Stimulated activated CD8-positive, alpha-beta memory T cell treated with anti-CD3 and anti-CD28 coated beads, Interleukin-7, amount 100 ng/mL, for 24 hours (primary cell): ENCODE measurements at places on chromosomes 7 and 10.

DNA sequence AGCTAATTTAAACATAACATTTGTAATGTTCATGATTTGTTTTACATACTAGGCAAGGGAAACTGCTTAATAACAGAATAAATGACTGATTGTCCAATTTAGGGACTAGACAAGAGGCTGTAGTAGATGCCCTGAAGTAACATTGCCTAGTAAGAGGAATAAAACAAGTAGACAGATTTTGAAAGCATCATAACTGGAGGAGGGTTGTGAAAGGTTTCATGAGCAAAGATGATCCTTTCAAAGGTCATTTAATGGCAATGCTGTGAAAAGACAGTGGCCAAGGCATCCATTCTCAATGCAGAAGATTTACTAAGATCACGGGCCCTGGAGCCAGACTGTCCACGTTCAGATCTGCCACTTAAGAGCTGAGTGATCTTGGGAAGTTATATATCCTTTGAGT lies 44.8 kb upstream of the HHEX start:
- DNase-seq: no peak

GRCh38 chr10:59724098-59724938 lies 14.7 kb upstream of the SLC16A9 start:
- DNase-seq: no peak

- DNase-seq: no peak
Measured at GRCh38 chr7:130266258-130266960, at the start of gene CPA2. Gene CPA2 (plus strand): TSS chr7:130266863. CDS start chr7:130266882, 19 bp downstream.

DNA sequence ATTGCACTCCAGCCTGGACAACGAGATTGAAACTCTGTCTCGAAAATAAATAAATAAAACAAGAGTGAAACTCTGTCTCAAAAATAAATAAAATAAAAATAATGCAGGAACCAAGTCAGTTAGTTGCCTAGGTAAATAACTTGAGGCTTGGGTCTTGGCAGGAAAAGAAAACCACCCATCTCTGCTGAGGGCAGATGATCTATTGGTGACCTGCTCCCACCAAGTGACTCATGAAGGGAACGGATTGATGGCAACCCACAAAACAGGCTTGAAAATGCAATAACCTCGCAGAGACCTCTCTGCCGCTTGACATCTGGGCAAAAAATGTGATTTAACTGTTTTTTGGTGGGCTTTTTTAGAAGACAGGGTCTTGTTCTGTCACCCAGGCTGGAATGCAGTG lies 86.6 kb downstream of the CALN1 start:
- DNase-seq: no peak

DNA sequence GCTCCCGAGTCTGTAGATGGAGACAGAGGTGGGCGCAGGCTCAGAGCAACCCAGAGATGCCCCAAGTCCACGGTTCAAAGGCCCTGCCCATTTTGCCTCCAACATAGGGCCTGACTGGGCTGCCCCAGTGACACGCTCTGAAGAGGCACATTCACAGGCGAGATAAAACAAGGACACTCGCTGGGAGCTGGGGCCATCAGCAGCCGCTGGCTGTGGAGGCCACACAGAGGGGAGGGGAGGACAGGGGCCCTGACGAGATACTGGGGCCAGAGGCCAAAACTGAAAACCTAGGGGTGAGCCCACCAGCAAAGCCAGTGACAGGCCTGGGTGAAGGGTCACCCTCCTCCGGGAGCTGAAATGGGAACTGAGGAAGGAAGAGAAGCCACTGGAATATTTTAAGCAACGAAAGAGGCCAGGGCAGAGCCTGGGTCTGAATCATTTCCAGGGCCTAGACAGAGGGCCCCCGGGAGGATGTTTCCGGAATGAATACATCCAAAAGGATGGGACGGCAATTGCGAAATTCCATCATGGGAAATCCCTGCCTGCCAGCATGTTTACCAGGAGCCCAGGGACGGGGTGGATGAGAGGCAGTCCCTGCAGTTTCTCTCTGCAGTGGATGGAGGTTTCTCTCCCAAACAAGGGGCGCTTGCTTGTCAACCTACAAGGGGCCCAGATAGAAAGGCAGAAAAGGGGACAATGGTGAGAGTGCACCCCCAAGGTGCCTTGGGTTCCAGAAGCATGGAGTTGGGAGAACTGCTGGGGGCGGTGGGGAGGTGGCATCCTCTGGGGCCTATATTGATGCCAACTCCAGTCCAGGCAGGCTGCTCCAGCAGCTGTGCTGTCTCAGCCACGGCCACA lies 29.0 kb upstream of the HSPA12A start:
- no peak for DNase-seq

- DNase-seq: no peak
Measured at GRCh38 chr7:126715076-126715475, 537.7 kb downstream of the GRM8 start.

DNA sequence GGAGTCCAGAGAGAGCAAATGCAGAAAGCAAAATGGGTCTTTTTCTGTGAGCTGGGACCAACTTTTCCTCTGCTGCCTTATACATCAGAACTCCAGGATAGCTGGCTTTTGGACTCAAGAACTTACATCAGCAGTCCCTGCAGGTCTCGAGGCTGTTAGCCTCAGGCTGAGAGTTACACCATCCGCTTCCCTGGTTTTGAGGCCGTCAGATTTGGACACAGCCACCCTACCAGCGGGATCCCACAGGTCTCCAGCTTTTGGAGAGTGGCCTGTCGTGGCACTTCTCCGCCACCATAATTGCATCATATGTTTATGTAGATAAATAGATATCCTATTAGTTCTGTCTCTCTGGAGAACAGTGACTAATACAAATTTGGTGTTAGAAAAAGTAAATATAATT lies 64.2 kb downstream of the TRIL start:
- no peak for DNase-seq

GRCh38 chr10:101529725-101530553 lies 58.1 kb downstream of the POLL start:
- no peak for DNase-seq

GRCh38 chr10:31020209-31020608 lies 11.5 kb downstream of the ZNF438 start:
- no peak for DNase-seq

- no peak for DNase-seq
Measured at GRCh38 chr10:127216274-127216673, 19.9 kb upstream of the INSYN2A start.

- DNase-seq: no peak
Measured at GRCh38 chr10:117533507-117534281, 8.9 kb upstream of the EMX2 start.

DNA sequence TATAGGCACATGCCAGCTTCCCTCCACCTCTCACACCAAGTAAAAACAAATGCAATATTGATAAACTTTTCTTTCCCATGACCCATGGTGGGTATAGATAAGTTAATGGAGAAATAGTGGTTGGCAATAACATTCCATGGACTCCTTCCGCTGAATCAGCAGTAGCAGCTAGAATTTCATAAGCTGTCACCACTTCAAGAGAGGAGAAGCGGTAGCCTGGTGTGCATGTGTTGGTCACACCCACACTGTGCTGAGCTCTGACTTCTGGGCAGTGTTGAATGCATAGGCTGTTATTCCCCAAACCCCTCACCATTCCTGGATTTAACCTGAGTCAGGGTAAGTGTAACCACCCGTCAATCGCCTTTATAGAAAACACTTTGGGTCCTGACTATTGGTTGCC lies 32.5 kb upstream of the BMPER start:
- no peak for DNase-seq

DNA sequence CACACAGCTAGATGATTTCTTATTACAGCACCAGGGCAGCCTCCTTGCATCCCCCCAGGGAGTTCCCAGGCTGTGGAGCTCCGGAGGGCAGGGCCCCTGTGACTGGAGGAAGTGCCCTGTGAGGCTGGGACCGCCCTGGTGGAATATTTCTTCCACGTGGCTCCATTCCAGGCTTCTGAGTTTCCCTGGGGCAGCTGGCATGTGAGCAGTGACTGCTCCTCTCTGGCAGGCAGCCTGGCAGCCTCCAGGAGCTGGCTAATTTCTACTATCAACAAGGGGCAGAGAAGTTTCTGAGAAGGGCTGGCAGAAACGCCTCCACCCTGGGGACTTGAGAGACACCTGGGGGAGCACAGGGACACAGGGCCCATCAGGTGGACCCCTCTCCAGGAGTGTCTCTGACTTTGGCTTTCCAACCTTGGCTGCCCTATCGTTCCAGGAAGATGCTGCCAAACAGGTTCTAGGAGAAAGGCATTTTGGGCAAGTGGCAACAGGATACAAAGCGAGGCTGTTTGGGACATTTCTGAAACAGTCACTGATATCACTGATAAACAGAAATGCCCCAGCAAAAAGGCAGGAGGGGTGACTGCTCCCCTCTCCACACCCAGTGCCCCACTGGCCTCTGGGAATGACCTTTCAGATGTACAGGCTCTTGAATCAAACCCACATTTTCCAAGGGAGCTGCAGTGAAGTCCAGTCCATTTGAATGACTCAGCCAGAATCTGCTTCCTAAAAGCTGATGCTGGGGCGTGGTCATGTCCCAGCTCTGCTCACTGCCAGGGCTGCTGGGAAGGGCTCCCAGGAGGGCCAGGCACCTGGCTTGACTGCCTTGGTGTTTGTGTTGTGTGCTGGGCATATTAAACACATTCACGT lies 16.1 kb downstream of the MYOF start:
- DNase-seq: no peak

GRCh38 chr7:138887085-138887710 lies 89.2 kb upstream of the ATP6V0A4 start:
- no peak for DNase-seq

DNA sequence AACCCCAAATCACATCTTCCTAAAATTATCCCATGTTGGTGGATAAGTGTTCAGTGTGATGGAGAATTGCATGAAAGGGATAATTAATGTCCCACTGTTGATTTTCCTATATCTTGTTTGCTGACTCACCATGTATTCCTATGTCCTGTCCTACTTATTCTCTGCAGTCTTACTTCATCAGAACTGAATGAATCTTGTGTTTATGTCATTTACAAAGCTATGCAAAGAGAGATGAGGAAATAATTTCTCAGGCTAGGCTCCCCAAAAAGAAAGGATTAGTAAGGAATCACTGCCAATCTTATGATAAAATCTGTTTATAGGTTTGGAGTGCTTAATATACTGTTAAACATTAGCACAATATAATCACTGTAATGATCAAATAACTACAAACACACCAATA lies 360.8 kb downstream of the CRPPA start:
- no peak for DNase-seq

DNA sequence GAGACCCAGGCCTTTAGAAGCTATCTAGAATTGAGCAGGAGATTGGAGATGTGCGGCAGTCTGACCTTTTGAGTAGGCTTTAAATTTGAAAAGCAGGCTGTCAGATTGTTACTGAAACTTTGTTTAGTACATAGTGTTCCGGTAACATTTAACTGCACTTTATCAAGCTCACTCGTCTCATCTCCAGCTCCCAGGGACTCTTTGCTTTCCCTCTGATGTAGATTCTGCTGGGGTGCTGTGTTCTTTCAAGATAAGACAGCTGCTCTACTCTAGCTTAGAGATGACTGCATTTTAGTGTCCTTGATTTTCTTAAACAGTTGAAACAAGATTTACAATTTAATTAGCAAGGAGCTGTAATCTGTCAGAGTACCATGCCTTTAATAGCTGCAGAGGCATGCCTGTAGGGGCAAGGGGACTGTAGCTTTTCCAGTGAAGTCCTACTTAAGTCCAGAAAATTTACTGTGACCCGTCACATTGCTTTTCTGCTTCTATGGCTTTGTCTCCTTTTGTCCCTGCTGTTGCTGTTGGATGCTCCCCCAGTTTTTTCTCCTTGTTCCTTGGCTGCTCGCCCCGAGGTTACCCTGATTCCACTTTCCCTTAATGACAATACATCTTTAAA lies 56.4 kb upstream of the MTPN start:
- DNase-seq: no peak

DNA sequence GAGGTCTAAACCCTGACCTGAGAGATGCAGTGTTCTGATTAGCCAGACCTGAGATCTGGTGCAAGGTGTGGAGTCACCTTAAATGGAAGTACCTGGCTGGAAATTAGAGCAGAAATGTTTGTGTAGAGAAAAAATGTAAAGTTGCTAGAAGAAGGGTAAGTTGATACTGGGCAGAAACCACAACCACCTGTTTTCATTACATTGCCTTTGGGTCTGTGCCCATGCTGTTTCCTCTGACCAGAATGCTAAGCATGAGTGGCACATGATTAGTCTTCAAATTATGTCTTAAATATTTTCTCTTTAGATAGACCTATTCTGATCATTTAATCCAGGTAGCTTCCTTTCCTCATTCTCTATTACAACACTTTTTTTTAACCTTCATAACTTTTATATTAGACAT lies 69.0 kb downstream of the CASD1 start:
- DNase-seq: no peak

DNA sequence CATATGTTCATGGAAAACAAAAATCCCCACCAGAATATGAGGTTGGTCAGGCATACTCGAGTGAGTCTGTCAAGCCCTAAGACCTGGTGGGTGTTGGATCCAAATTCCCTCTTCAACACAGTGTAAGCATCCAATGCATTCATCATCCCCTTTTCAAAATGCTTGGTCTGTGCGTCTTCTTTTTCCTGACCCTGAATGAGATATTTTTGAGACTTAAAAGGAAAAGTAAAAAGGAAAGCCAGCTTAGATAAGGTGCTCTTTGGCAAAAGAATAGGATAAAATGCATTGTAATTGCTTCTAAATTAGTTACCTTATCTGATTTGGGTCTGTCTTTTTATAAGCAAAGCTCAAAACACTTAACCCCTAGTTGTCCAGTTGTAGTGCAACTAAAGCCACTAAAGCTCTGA lies 331.5 kb downstream of the PTEN start:
- no peak for DNase-seq

GRCh38 chr7:158530800-158531609 lies 56.6 kb downstream of the PTPRN2 start:
- no peak for DNase-seq

DNA sequence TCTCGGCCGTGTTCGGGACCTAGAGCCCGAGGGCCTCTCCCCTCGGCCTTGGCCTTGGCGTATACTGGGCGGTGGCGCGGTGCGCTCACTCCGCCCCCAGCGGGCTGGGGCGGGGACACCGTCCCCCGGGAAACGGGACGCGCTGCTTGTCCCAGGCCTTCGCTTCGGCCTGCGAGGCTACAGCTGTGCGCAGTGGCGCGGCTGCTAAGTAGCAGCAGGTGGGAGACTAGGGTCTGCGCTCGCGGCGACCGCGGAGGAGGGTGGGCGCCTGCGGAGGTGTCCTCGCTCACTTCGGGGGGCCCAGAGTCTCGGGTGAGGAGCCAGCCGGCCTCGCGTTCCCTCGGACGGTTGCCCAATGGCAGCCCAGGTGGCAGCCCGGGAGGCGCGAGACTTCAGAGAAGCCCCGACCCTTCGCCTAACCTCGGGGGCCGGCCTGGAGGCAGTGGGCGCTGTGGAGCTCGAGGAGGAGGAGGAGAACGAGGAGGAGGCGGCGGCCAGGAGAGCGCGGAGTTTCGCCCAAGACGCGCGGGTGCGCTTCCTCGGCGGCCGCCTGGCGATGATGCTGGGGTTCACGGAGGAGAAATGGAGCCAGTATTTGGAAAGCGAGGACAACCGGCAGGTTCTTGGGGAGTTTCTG lies at the start of gene DNAH11:
Gene DNAH11, plus strand, starts transcription at position 149 of the 637 bp plus-strand sequence. Its CDS starts 207 bp downstream, at position 356.
- DNase-seq: no peak
